Colonic mucosa (tissue), 4 donors: ENCODE measurements at places on chromosomes 3 and 15. TPM values are rescaled to one million over a fixed set of nuclear protein-coding genes. Genes with fewer than 3 reads are reported as not detected.

DNA sequence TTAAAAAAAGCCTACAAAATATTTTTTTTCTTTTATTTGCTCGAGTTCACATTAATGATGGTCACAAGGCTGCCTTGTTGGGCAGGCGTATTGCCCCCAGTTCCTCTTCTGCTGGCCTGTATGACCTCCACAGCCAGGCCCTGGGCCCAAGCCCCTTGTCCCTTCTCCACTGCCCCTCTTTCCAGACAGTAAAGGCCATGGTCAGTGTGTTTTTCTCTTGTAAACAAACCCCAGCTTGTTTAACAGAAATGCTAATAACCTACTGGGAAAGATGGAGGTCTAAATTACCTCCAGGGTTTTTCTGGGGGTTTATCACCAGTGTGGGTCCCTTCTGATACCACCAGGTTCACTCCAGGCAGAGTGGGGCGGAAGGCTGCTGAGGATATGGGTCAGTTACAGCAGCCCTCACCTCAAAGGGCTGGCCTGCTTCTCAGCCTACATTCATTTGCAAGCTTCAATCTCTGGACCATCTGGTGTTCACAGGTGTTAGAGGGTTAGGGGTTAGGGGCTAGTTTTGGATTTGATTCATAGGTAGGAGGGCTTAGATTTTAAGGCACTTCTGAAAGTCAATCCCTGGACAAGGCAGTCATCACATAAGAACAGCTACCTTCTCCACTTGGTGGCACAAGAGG is 2.0 kb upstream of the MANF start:
- no peak for DNase-seq

Gene FSIP1
- total RNA-seq, result 5.3 TPM

DNA sequence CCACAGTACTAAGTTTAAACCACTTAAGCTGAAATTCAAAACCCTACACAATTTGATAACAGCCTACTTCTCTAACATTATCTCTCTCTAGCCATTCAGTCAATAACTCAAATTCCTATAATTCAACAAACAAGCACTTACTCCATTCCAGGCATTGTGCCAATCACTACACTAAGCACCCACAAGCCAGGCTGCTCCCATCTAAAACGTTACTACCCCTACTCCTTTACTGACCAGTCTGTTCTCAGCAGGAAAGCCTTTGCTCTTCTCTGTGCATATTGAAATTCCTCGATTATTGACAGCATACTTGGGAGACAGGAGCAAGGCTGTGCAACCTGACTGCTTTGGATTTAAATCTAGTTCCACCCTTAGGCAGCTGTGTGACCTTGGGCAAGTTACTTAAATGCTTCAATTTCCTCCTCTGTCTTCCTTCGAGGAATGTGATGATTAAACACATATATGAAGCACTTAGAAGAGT is 177.2 kb upstream of the THBS1 start:
- no peak for DNase-seq

- DNase-seq, result no peak
Observed at GRCh38 chr15:99275525-99276128, 24.3 kb downstream of the LRRC28 start.

Gene DTWD1
- total RNA-seq, result 18.7 TPM

- no peak for DNase-seq
Observed at GRCh38 chr15:35181538-35181937, 96.4 kb upstream of the NANOGP8 start.

GRCh38 chr3:54086652-54087405 is 35.5 kb upstream of the CACNA2D3 start:
- DNase-seq, result no peak

- peak; percentile 97 for DNase-seq
Observed at GRCh38 chr3:50365080-50365841, 5.9 kb upstream of the TMEM115 start.
